ENCODE measurements at places on chromosomes 11 and 22.
A peak's percentile ranks its signal among the peaks of the same experiment; 100 is the strongest.

- no peak for DNase-seq
Measured at GRCh38 chr22:24289741-24290163, 19.1 kb downstream of the SPECC1L start.

DNA sequence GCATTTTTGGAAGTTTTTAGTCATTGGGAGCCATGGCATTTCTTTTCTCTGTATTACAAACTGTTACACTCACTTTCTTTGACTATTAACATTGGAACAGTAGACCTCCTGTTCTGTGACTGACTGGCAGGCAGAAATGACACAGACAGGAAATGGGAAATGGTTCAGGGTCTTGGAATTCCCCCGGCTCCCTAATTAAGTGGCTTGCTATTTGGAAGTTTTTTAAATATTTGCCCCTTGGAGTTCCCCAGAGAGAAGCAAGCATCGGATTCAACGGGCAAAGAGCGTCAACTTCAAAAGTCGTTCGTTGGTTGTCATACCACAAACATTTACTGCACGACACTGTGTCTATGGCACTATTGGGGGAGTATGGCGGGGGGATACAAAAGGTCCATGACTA, 1.1 kb upstream of the BIRC2 start:
- no peak for DNase-seq

- DNase-seq, result no peak
Measured at GRCh38 chr22:40805239-40805638, 13.9 kb downstream of the SLC25A17 start.

DNA sequence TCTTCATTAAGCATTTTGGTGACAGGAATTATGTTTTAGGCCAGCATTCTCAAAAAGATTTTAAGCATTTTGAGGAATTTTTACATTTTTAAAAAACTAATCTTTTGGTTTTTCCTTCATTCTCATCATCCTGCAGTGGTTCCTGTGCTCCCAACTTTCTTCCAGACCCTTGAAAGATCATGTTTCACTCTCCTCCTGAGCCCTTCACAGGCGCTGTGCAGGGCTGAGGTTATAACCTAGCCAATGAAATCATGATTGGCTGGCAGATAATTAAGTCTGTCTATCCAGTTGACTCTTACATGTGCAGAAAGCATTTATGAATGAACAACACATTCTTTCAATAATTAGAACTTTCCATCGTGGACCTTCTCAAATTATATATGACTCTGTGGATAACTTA, 226.3 kb downstream of the DDX10 start:
- DNase-seq, result no peak

DNA sequence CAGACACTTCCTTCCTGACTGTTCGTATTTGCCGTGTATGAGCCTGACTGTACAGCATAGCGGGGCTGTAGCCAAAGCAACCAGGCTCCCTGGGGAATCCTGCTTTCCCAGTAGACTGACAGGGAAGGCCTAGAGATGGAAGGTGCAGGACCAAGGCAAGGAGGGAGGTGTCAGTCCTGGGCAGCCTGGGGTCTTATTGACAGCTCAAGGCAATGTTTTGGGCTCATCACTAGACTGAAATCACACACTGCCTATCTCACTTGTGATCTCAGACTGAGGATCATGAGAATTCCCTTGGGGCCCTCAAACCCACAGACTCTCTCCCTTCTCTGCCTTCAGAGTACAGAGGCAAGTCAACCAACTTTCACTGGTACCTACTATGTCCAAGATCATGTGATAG, 346.8 kb upstream of the NARS2 start:
- DNase-seq, result no peak

- peak; percentile 60 for DNase-seq
Measured at GRCh38 chr11:27698872-27699241, 1.4 kb downstream of the BDNF start.

DNA sequence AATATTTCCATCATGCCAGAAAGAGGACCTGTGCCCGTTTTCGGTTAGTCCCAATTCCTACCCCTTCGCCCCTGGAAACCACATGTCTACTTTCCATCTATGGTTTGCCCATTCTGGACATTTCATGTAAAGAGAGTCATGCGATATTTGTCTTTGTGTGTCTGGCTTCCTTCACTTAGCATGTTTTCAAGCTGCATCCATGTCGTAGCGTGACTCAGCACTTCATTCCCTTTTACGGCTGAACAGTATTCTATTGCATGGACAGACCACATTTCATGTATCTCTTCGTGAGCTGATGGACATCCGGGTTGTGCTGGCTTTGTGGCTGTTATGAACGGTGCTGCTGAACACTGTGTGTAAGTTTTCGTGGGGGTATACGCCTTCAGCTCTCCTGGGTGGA, 43.4 kb downstream of the SCUBE1 start:
- DNase-seq, result no peak

GRCh38 chr11:17634776-17635550, 84.4 kb upstream of the MYOD1 start:
- no peak for DNase-seq

- DNase-seq, result no peak
Measured at GRCh38 chr11:30705913-30706675, 119.9 kb upstream of the MPPED2 start.

DNA sequence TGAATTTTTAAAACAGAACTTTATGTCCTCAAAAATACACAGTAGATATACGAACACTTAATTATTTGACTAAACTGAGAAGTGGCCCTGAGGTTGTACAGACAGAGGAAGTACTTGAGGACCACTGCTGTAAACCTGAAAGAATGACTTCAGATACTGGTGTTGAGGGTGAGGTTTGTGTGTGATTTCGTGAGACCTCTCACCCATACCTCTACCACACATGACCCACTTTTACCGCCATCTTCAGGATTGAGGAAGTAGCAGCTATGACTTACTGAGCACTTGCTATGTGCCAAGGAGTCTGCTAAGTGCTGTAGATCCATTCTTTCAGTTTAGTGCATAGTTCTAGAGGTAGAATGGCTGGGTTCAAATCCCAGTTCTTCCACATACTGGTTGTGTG, 21.9 kb downstream of the MMP13 start:
- DNase-seq, result no peak

- no peak for DNase-seq
Measured at GRCh38 chr11:118634431-118635236, 27.2 kb downstream of the PHLDB1 start.

DNA sequence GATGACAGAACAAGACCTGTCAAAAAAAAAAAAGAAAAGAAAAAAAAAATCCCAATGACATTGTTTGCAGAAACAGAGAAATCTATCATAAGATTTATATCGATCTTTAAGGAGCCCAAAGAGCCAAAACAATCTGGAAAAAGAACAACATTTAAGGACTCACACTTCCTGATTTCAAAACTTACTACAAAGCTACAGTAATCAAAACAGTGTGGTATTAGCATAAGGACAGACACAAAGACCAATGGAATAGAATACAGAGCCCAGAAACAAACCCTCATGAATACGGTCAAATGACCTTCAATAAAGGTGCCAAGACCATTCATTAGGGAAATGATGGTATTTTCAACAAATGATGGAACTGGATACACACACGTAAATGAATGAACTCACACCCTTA, 12.2 kb downstream of the ARVCF start:
- no peak for DNase-seq

- DNase-seq, result no peak
Measured at GRCh38 chr11:88312628-88313027, 24.9 kb downstream of the CTSC start.

DNA sequence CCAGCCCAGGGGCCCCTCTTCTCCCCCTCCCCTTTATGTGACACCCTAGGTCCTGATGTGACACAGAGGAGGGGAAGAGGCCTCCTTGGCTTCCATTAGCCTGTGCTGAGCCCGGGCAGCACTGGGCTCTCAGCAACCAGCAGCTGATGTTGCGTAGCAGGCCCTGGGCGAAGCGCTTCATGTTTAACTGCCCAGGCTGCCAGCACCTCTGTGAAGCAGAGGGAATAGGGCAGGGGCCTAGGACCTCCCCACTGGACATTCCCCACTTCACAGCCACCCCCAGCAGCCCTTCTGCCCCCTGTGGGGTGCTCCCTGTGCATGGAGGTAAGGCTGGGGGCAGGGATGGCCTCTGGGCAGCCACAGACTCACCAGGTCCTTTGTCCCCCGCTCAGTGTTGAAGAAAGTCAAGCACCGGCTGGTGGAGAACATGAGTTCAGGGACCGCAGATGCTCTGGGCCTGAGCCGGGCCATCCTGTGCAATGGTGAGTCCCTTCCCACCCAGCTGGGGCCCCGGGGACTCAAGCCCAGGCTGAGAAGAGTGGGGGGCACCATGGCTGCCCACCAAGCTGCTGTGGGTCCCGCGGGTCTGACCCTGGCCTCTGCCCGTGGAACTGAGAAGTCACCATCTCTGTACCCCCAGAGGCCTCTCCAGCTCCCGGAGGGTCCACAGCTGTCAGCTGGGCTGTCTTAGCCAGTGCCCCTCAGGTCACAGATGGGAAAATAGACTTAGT, 11.6 kb downstream of the PICK1 start:
- no peak for DNase-seq

GRCh38 chr11:125569915-125570621, 791 bp downstream of the EI24 start:
- DNase-seq, result no peak

DNA sequence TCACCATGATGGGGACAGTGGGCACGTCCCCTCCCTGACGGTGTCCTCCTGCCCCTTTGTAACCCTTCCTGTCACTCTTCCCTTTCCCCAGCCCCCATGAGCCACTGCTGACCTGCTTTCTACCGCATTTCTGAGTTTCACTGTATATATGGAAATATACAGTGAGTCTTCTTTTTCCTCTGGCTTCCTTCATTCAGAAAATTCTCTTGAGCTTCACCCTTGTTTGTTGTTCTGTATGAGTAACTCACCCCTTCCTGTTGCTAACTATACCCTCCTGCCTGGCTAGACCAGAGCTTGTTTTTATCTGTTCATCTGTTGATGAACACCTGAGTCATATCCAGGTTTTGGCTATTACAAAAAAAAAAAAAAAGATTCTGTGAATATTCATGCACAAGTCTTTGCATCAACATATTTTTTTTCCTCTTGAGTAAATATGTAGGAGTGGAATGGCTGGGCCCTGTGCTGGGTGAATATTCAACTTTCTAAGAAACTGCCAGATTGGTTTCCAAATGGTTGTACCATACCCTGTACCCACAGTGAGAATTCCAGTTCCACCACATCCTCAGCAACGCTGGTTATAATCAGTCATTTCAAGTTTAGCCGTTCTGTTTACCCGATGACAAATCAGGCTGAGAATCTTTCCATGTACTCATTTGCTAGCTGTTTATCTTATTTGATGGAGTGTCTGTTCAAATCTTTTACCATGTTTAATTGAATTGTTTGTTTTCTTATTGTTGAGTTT, 62.0 kb downstream of the IGF2 start:
- DNase-seq, result no peak

GRCh38 chr11:110525883-110526282, 96.1 kb downstream of the FDX1 start:
- no peak for DNase-seq

GRCh38 chr11:66293777-66294625, 2.3 kb downstream of the TMEM151A start:
- DNase-seq, result no peak

GRCh38 chr11:20238712-20239111, 78.4 kb upstream of the DBX1 start:
- no peak for DNase-seq

GRCh38 chr22:19429950-19430889, 1.3 kb downstream of the HIRA start:
- DNase-seq, result no peak

GRCh38 chr11:68043349-68044144, 4.7 kb downstream of the TCIRG1 start:
- no peak for DNase-seq

DNA sequence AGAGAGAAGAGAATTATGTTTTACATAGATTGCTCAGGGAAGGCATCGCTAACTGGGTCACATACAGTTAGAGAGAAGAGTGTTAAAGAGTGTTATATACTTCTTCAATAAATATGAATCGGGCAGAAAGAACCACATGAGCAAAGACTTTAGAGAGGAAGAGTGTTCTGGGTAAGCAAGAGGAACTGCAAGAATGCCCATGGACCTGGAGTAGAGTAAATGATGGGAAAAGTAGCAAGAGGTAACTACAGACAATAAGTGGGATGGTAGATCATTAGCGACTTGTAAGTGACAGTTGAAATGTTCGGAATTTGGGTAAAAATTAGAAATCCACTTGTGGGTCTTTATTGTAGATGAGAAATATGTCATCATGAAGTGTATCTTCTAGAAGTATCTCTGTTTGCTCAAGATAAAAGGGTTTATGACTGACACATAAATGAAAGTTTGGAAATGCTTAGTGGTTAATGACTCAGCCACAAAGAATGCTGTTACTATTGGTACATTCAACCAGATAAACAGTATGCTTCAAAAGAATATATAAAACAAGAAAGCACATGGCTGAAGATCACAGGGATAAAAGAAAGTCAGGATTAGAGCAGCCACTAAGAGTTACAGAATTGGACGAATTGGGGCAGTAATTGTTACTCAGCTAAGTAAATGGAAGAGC, 229.3 kb downstream of the CASP12 start:
- DNase-seq, result no peak

DNA sequence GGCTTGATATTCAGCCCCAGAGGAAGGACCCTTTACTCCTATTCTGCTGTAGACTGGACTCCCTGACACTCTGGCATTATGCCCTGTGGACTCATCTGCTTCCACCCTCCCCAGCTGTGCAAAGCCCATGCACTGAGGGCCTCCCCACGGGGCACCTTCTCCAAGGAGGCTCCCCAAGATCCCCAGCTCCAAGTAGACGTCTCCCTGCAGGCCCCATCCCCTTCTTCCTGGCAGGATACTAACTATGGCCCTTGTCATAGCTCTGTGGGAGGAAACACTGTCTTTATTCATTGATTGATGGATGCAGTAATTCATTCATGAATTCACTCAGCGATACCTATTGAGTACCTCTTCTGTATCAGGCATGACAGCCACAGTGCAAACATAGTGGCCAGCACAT, 15.3 kb upstream of the APOL6 start:
- DNase-seq, result no peak

DNA sequence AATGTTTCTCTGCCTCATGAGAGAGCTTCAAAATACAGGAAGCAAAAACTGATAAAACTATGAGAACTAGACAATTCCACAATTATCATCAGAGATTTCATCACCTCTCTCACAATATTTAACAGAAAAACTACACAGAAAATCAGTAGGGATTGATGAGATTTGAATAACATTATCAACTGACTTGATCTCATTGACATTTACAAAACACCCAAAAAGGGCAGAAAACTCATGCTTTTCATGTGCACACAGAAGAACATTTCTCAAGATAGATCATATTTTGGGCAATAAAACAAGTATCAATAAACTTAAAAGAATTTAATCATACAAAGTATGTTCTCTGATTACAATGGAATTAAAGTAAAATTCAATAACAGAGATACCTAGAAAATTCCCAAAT, 35.6 kb downstream of the BTBD10 start:
- DNase-seq, result no peak
